ENCODE measurements at places on chromosomes 16 and 17. TPM values are rescaled to one million over a fixed set of nuclear protein-coding genes. Genes with fewer than 3 reads are reported as not detected.

- peak; percentile 83 for DNase-seq
- H3K4me3 ChIP-seq = peak overlapping the region; percentile 36
- H3K27me3 ChIP-seq = no peaks in the 10 kb centered on the region
These were observed 6.6 kb downstream of the CDC42EP4 start for GRCh38 chr17:73304971-73305812.

DNA sequence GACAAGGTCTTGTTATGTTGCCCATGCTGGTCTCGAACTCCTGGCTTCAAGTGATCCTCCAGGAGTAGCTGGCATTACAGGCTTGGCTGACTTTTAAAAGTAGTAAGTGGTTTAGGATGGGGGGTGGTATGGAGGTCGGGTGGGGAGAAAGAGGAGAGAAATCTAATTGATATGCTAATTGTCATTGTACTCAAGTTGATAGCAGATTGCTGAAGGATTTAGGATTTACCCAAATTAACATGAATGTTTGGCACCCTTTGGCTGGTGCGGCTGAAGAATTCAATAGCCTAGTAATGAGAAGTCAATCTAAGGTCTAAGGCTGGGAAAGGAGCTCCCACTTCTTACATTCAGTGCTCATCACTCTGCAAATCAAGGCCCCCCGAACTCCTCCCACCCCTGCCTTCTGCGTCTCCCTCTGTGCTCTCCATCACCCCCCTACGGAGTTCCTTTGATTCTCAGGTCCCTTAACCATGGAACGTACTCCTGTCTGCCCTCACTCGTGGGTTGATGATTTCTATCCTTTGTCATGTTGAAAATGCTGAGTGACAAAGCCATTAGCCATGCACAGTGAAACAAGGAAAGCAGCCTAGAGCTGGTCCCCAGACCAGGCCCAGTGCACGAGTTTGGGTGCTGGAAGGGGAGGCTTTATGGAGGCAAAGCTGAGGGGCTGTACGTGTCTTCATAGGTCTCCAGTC is 17.3 kb downstream of the CDH13 start:
- DNase-seq = no peak
- no peak overlapping the region for H3K4me3 ChIP-seq
- no peaks in the 10 kb centered on the region for H3K36me3 ChIP-seq
- H3K27ac ChIP-seq = no peak overlapping the region

- no peaks in the 10 kb centered on the region for H3K36me3 ChIP-seq
- DNase-seq = peak; percentile 89
- H3K4me1 ChIP-seq = no peaks in the 10 kb centered on the region
- H3K27me3 ChIP-seq = no peaks in the 10 kb centered on the region
- no peak overlapping the region for H3K4me3 ChIP-seq
These were observed 91.6 kb upstream of the DNAH9 start for GRCh38 chr17:11506635-11507034.

DNA sequence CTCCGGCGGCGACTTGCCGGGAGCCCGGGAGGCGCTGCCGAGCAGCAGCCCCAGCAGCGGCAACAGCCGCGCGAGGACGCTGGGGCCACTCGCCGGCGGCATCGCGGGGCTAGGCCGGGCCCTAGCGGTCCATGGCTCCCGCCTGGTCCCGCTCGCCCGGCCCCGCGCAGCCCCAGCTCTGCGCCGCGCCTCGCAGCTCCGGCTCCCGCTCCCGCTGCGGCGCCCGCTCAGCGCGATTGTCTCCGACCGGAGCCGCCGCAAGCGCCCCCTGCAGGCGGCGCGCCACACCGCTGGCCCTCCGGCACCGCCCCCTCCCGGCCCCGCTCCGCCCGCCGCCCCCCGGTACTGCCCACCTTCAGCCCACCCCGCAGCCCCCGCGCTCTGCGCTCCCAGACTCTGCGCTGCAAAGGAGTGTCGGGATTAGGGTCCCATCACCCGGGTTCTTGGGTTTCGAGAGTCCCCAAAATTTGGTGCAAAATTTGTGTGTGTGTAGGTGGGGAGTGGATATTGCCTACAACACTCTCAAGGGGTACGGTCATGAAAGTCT is at the start of gene FAM171A2:
FAM171A2 (minus strand) TSS at position 241 of the 547 bp plus-strand sequence; CDS start at position 102, 139 bp downstream.
- no peak within 1 kb of the TSS for H3K4me3 ChIP-seq
- DNase-seq = peak; percentile 86
- H3K36me3 ChIP-seq = no peaks in the 10 kb centered on the region
- H3K27me3 ChIP-seq = no peaks in the 10 kb centered on the region

NXN gene
- 26.8 TPM for total RNA-seq
